ENCODE measurements at places on chromosomes 6 and 20. TPM values are rescaled to one million over a fixed set of nuclear protein-coding genes. Genes with fewer than 3 reads are reported as not detected.

DNA sequence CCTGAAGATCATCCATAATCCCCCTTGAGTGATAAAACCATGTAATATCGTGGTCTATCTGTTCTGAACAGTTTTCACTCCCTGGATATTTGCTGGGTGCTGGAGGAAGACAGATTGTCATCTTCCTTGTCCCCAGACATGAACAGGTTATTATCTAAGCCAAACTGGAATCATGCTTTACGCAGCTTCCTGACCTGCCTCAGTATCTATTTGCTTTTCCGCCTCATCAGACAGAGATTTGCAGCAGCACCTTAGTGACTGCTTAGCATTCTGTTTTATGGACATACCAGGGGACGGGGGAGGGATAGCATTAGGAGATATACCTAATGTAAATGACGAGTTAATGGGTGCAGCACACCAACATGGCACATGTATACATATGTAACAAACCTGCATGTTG is 124.6 kb downstream of the SLC23A2 start:
- DNase-seq, result no peak

DNA sequence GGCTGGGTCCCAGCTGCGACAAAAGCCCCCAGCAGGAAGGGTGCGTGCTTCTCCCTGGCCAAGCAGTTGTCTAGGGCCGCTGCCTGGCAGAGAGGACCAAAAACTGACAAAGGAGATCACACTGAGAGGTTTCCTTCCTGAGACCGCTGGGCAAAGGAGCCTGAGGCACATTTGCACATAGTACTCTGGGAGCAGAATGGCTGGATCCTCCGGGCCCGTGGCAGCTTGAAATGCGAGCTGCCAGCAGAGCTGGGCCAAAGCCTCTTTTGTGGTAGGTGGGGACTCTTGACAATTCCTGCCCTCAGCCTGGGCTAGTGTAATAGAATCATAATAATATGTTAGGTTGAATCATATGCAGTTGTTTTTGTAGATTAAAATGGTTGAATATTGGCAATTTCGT is 33.1 kb upstream of the RNF8 start:
- no peak for DNase-seq

- DNase-seq, result no peak
Observed at GRCh38 chr6:76250666-76251065, 178.2 kb upstream of the IMPG1 start.

SLC24A3 gene
- total RNA-seq, result 12.6 TPM

MYL9 gene
- total RNA-seq, result 42.6 TPM

DNA sequence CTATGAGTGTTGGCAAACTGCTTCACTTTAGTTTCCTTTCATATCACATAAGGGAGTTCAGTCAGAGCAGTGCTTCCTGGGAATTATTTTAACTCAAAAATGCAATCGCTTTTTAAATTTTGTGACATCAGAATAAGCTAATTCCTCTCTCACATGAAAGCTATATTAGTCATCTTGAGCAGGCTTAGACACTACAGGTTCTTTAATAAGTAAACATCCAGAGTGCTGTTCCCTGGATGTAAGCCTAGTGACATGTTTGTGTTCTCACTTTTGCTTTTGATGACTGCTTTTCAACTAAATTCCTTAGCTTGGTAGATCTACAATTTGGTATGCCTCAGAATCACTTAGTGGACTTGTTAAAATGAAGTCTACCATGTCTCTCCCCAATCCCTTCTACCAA is 252.7 kb upstream of the POU3F2 start:
- no peak for DNase-seq

- DNase-seq, result no peak
Observed at GRCh38 chr6:103750603-103751002, 1109.1 kb downstream of the HACE1 start.

Measured in urinary bladder (tissue), 4 donors.